ENCODE measurements at places on chromosomes 1 and 21.
A peak's percentile ranks its signal among the peaks of the same experiment; 100 is the strongest.

DNA sequence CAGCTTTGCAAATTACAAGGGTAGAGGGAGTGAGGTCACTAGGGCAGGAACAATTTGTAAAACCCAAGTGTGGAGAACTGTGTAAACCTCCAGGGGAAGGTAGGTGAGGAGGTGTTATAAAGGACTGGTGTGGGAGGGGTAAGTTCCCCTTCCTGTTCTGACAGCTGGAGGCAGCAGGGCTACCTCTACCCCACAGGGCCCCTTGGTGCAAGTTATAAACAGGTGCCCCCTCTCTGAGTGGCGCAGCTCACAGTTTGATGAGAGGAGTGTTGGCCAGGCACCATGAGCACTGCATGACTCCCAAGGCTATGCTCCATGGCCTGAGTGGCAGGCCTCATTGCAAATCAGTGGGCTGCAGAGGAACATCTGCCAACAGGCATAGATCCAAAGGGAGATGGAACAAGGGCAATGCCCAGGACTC, 41.0 kb downstream of the MFSD2A start:
- no peak for DNase-seq

DNA sequence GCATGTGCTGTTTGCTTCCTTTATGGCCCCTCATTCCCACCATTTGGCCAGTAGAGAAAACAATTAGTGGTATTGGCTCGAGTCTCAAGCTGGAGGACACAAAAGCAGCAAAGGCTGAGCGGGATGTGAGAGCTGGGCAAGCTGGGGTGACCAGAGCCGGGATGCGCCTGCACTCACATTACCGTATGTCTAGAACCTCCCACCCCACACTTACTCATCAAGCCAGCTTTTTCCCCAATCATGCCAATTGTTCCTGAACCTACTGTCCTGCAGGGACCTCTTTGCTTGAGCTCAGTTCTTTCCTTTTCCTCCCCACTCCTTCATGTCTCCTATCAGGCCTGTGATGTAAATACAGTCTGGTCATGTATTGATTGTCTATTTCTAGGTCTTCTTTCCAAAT, 45.9 kb downstream of the KIRREL1 start:
- DNase-seq: no peak

DNA sequence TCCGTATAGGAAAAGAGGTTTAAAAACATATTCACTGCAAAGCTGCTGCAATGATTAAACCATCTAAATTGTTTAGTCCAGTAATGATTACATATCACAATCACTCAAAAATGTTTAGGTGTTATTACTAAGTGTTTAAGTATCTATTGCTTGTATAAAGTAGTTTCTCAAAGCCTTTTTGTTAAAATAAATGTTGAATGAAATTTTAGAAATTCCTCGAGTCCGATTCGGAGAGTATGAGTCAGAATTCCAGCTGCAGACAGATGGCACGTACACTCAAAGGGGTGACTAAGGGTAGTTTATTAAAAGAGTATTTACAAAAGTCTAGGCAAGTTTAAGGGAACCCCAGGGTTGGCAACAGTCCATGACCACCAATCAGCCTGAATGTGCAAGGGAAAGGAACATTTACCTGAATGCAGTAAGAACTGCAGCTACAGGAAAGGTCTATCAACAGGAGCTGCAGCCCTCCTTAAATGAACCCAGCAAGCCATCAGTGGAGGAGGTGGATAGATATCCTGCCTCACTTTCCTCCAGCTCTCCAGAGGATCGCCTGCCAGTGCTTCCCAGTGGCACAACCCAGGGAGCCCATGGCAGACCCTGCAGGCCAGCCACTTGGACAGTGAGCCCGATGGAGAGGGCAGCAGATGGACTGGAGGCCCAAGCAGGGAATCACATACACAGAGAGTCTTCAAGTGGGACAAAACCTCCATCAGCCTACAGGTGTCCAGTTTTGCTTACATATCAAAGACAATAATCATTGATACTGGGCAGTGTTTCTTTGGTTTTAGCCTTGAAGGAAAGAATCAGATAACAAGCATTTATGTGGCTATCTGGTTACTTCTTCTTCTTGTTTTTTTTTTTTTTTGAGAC, 92.1 kb upstream of the SLC44A3 start:
- peak; percentile 93 for DNase-seq

DNA sequence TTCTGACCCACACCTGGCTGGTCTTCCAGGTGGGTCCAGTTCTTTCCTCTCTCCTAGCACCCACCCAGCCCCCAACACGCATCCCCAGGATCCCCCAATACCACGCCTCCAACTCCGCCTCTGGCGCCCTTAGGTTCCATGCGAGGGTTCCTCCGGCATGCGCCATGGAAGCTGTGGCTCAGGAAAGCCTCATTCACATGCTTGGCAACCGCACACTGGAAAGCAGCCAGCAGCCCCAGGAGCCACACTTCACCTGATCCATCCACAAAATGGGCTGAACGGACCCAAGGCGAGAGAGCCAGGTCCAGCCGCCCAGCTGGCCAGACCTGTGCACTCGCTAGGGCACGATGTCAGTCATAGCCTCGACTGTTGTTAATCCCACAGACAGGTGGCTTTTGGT, 161.2 kb downstream of the PSMG1 start:
- no peak for DNase-seq

GRCh38 chr1:84374991-84375696, 23.1 kb upstream of the DNASE2B start:
- DNase-seq: peak; percentile 61

DNA sequence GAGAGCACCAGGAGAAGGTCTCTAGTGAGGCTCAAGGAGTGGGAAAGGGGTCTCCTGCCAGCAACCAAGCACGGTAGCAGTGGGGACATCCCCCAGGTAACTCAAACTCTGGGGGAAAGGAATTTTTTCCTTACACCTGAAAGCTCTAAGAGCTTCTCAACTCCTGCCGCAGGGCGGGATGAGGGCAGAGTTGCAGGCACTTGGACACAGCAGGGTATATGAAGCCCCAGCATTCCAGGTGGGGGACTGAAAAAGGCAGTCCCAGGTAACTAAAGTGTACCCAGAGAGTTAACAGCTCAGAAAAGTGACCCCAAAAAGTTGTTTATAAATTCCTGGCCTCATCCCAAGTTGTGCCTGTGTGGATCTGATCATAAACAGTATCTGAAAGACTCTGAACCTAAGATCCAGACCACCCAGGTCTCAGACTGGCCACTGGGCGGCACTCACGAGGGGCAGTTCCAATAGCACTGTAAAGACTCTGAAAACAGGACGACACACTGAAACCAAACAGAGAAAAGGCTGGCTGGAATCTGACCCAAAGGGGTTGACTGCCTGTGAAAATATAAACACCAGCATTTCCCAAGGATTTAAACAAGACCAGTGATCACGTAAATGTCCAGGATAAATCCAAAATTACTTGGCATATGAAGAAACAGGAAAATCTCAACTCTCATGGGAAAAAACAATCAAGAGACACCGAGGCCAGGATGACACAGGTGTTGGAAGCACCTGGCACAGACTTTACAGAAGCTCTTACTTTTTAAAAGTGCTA, 47.5 kb downstream of the HSF2BP start:
- peak; percentile 99 for DNase-seq

DNA sequence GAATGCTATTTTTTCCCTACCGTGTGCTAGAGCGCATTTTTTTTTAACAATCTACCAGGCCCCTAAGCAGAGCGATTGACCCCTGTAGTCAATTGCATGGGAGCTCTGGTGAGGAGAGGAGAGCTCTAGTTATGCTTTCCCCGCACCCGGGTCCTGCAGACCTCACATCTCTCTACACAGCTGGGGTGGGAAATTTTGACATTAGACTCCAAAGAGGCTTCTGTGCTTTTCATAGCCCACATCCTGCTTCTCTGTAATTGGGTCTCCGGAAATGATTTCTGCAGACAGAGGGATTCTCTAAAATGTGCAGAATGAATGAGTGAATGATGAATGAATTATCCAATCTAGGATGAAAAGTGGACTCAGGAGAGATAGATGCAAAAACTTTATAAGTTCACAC, 41.5 kb upstream of the DUSP10 start:
- no peak for DNase-seq

GRCh38 chr1:244060686-244061085, 9.6 kb downstream of the ZBTB18 start:
- no peak for DNase-seq

DNA sequence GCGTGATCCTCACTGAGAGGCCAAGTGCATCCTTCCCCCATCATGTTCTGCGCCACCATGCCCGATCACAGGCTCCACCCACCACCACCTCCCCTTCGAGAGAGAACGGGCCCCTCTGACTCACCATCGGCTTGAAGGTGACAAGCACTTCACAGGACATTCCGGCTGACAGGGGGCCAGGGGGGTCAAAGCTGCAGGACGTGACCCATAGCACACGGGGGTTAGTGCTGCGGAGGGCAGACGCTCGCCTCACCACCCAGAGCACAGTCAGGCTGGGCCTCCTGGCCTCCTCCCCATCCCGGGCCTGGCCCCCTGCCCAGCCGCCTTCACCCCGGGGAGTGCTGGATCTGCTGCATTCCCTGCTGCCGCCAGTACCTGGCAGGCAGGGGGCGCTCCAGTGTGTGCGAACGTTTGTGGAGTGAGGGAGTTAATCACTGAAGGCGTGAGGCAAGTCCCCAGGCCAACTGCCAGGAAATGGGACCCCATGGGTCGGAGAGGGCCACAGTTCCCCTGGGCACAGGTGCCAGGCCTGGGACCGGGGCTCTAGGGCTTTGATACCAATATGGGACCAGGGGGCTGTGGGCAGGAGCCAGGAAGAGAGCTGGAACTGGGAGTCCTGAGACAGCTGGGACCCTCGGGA, 40.9 kb upstream of the TMEM52 start:
- DNase-seq: peak; percentile 69

- no peak for DNase-seq
Measured at GRCh38 chr1:9654051-9654833, 2.7 kb downstream of the PIK3CD start.

- peak; percentile 25 for DNase-seq
Measured at GRCh38 chr21:16424331-16424751, 694.6 kb downstream of the USP25 start.

- DNase-seq: no peak
Measured at GRCh38 chr1:201429736-201430501, 8.4 kb upstream of the TNNI1 start.

DNA sequence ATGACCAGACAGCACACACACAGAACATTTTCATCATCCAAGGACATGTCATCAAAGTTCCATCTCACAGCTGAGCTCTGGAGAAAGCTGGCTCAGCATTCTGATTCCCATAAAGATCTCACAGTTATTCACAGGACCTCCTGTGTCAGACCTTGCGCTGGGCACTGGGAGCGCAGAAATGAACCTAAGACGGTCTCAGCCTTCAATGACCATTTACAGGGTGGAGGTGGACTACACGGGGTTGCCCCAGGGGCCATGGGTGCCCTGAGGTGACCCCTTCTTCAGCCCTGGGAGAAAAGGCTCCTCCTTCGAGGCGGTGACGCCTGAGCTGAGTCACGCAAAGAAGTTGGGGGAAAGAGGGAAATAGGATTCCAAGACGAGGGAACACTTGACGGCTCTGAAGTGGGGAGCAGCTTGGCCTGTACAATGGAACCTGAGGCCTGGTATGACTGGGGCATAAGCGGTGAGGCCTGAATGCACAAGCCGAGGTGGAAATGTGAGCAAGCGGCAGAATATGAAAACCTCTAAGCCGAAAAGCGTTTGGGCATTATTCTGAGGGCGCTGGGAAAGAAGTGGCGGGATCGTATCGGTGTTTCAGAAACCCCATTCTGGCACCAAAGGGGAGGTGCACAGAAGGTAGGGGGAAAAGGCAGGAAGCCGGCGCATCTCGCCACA, 797 bp downstream of the CC2D1B start:
- peak; percentile 83 for DNase-seq

DNA sequence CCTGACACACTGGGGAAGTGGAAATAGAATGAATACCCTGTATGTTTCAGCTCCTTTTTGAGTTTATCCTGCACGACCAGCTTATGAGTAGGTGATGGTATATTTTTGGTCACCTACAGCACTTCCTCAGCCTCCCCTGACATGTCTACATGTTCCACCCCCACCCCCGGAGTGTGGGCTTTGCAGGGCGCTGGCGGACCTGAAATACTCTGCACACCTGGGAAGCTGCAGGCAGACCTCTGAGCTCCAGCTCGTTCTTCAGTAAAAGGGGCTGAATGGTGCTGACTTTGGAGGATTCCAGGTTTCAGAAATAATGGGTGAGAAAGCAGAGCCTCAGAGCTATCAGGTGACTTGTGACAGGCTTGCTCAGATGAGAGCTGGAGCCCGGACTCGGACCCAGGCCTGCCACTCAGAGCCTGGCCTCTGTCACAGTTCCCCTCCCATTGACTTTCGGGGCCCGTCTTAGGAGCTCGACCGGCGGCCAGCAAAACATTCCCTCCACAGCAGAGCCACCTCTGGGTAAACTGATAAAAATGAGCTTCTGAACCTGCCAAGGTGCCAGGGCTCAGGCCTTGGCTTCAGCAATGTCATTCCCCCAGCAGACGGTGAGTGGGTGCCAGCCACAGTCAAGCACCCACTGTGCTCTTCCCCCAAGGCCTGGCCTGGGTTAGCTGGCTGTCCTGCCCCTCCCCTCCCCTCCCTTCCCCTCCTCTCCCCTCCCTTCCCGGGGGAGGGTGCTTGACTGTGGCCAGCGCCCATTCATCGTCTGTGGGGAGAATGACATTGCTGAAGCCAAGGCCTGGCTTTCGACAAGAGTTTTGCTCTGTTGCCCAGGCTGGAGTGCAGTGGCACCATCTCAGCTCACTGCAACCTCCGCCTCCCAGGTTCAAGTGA, 30.1 kb downstream of the DOP1B start:
- DNase-seq: no peak

DNA sequence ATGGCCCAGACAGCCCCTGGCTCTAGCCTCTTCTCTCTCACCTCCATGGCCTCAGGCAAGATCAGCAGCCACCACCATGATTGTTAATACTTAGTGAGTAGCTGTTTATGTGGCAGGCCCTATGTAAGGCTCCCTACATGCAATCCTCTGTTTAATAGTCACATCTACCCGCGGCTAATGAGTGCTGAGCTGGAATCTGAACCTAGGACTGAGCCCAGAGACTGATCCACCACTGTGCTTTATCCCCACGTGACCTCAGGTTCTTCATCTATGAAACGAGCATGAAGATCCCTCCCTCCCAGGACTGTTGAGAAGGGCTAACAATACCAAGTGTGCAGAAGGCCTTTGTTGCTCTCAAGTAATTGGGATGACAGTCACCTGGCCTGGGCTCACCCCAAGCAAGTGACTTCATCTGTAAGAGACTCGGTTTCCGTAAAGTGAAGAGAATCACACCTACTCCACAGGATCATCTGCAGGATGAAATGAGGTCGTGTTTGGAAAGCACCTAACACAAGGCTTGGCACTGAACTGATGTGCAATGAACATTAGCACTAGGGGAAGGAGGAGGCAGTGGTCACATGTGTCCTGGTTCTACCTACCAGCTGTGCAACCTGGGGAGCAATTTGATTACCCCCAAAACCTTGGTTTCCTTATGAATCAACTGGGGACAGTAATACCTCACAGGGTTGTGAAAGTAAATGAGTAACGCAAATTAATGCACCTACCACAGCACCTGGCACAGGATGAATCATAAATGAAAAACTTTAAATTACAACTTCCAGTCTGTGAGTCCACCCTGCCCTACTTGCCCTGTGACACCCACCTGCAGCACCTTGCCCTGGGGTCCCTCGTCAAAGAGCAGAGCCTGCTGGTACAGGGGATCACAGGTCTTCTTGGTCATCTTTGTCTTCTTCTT, 37.2 kb downstream of the RIMS3 start:
- DNase-seq: no peak

GRCh38 chr1:54864460-54865208, 22.4 kb downstream of the DHCR24 start:
- DNase-seq: peak; percentile 41

Measured in fibroblast of villous mesenchyme (primary cell).